Non-pigmented ciliary epithelial cell (primary cell): ENCODE measurements at places on chromosomes 3 and 15.

DNA sequence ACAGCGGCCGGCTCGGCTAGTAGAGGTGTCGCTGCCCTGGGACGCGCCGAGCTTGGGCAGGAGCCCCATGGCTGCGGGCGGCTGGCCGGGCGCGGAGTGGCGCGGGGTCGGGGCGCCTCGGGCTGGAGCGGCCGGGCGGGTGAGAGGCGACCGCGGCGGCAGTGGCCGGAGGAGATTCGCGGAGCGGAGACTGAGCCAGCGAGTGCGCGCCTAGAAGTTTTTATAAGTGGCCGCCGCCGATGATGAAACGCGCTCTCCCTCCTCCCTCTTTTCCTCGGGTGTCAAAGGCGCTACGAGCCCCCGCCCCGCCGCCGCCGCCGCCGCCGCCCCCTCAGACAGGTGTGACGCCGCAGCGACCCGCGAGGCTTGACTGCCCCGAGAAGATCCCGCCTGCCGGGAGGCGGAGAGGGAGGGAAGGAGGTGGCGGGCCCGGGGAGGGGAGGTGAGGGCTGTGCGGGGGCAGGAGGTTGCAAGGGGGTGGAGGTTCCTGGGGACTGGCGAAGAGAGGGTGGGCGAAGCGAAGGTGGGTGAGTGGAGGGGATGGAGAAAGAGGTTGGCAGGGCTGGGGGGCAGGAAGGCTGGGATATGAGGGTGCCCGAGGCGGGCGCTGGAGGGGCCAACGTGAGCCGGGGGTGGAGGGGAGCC lies at the start of gene SLCO2A1:
Gene SLCO2A1, minus strand, starts transcription at position 192 of the 645 bp plus-strand sequence. Its CDS starts 123 bp downstream, at position 69.
- no peak for DNase-seq

DNA sequence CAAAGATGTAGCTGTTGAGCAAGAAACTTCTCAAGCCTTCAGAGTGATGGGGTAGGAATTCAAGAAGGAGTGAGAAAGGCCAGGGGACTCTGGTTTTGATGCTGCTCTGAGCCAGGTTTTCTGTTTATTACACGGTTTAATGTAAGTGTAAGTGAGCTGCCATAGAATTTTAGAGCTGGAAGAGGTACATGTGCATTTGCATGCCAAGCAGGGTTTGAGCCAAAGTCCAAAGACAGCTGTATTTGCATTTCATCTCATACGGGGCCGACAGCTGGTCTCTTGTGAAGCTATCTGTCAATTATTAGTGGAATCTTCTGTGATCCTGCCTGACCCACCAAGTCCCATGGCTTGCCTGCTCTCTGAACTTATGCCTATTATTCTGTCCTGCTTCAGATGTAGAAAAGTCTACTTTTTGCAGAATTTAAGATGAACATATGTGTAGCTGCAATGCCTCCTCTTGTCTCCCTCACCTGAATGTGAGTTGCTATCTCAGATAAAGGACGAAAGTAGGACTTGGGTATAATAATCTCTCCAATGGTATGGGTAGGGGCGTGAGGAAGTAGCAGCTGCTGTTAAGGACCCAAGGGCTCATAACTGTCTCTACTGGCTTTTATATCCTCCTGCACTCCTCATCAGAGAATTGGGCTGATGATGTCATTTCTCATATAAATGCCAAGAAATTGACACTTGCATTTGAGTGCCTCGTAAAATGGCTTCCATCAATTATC lies 160.0 kb downstream of the SQOR start:
- no peak for DNase-seq

- no peak for DNase-seq
These were observed 61.6 kb downstream of the WWTR1 start for GRCh38 chr3:149596134-149596770.

DNA sequence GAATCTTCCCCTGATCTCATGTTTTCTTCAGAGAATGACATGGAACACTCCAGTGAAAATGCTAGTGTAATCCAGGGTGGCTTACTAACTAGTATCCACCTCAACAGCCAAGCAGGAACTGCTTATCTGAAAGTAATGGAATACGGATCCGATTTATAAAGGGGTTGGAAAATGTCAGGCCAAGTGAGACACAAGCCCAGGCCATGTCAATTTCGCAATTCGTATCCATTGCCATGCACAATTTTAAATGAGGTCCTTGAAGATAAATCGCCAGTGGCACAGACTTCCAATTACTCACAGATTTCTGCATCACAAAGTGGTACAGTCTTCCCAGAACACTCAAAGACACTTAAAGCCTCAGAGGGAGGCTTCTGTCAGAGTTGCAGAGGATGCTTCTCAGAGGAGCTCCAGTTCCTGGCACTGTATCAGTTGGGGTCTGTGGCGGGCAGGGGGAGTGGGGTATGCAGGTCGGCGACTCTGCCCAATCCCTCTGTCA lies 16.5 kb upstream of the FAM240A start:
- no peak for DNase-seq

- no peak for DNase-seq
These were observed 30.7 kb downstream of the HCN4 start for GRCh38 chr15:73338058-73338457.

GRCh38 chr15:81331600-81331999 lies 7.7 kb upstream of the STARD5 start:
- no peak for DNase-seq

DNA sequence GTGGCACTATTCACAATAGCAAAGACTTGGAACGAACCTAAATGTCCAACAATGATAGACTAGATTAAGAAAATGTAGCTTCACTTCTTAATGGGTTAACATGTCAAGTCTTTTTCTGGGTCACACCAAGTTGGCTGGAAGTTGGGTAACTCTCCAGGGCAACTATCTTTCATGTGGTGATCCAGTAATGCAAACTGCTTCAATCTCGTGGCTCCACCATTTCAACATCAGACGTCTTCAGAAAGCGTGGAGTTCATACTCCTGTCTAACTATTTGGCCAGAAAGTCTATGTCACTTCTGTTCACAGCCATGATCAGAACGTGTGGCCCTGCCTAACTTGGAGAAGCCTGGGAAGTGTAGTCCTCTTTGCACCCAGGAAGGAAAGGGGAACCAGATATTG lies 32.2 kb downstream of the DUT start:
- no peak for DNase-seq

DNA sequence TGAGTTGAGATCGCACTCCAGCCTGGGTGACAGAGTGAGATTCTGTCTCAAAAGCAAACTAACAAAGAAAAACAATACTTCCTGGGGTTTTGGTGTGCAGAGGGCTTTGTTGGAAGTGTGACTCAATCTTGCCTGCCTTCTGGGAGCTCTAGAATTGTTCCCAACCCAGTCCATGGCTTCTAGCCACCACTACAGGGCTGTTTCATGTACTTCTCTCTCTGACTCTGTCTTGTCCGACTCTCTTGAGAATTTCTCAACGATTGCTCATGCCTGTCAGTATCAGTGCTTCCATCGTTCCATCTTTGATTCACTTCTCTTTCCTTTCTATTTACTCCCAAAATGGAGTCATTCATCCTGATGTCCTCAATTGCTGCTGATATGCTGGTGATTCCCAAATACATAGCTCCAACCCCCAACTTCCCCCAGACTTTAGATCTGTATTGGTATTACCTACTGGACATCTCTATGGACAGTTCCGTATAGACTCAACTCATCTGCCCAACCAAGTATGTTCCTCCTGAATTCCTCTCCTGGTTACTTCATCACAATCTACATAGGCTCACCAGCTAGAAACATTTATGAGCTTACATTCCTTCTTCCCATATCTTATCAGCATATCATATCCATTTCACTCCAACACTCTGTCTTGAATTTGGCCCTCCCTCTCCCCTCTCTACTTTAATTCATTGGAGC lies 1.8 kb upstream of the AP2M1 start:
- peak; percentile 78 for DNase-seq

GRCh38 chr3:62556121-62556815 lies 182.9 kb upstream of the FEZF2 start:
- DNase-seq: no peak

DNA sequence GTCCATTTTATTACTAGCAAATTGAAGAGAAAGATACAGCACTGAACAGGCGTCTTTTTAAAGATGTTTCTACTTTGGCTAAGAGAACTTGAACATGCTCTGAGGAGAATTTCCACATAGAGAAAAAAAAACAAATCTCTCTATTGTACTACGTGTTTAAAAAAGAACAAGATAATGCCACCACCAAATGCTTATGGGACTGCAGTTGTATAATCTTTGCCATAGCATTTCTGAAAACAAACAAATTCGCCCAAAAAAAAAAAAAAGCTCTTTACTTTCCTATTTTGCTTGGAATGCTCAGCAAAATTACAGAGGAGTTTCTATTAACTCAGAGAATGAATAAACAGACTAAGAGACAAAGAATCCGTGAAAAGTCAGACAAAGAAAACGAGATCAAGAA lies 114.2 kb downstream of the CNTN3 start:
- DNase-seq: no peak

DNA sequence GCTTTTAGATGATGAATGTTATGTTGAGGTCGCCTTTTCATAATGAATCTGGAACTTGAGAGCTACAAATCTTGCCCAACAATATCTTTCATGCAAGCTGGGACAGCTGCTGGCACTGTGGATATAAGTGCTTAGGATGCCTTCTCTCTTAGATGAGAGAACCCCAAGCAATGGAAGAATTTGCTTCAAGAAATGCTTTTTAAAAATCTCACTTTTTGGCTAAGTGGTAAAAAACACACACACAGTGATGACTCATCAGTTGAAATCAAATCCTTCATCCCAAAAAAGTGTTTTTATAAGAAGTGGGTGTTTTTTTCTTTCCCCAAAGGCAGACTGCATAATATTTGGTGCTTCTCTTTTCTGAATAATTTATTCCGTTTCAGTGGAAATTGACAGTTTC lies 38.4 kb upstream of the GALNT15 start:
- DNase-seq: no peak

GRCh38 chr3:168002786-168003368 lies 92.8 kb downstream of the GOLIM4 start:
- no peak for DNase-seq

- DNase-seq: no peak
These were observed 45.5 kb downstream of the HPS3 start for GRCh38 chr3:149174901-149175300.

- DNase-seq: no peak
These were observed 388.4 kb downstream of the RSL24D1 start for GRCh38 chr15:54808321-54808720.

DNA sequence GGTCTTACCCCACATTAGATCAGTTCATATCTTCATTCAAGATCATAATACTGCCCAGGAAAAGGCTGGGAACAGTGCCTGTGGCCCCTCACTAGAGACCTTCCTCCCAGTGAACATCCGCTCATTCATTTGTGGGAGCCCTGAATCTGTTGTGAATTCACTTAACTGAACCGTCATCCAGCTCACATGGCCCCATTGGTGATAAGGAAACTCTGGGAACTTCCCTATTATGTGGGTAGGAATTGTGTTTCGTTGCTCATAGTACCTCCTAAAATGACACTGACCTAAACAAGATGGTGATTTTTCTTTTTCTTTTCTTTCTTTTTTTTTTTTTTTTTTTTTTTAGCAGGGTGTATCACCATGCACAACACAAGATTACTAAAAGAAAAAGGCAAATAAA lies 6.8 kb upstream of the MESP2 start:
- DNase-seq: no peak

GRCh38 chr15:63678393-63678792 lies 81.2 kb downstream of the FBXL22 start:
- no peak for DNase-seq

DNA sequence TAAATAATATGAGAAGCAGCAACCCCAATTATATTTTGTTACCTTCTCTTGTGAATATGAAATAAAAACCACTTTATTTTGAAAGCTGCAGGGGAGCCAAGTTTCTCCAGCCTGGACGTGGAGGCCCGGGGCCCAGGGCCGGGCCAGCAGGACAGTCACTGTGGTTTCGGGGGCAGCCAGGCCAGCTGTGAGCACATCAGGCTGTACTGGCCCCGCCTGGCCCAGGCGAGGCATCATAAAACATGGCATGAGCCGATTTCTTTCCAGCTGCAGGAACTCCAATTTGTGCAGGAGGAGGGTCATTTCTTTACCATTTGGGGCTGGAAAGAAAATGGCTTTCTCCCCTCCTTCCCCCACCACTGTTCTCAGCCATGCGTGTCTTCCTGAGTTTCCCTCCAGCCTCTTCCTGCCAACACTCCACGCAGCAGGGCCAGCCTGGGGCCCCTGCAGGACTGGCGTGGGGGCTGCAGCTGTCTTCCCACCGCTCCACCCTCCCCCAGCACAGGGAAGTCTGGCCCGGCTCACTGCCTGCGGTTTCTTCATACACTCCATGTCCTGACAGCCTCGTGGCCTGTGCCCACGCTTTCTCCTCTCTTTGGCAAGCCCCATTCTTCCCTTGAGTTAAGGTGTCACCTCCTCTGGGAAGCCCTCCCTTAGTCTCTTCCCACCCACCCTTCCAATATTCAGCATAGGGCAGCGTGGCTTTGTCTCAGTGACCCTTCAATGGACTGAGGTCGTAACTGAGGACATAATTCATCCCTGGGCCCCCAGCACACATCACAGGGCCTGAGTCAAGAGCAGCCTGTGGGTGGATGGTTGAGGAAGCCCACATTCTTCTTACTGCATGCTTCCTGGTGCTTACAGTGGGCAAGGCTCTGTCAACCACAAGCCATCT lies 135.8 kb downstream of the CHSY1 start:
- DNase-seq: no peak

- DNase-seq: no peak
These were observed 28.8 kb upstream of the TRA2B start for GRCh38 chr3:185966655-185967054.

DNA sequence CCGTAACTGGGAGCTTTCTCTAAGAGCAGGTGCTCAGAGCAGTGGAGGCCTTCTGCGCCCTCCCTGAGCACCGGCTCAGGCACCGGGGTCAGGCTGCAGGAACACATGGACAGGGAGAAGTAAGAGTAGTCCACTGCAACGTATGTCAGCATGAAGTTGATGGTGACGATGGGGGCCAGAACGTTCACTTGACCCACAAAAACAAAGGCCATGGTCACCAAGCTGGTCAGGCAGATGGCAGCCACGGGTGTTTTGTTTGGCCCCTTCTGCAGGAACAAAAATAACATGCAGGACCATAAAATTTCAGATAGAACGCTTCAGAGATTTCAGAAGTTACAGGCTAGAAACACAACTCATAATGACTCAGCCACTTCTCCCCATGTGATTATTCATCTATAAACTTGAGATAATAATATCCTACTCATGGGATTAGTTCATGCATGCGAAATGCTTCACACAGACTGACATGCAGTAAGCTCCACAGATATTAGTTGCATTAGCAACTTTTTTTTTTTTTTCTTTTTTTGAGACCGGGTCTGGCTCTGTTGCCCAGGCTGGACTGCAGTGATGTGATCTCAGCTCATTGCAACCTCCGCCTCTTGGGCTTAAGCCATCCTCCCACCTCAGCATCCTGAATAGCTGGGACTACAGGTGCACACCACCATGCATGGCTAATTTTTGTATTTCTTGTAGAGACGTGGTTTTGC lies 52.2 kb upstream of the HEG1 start:
- DNase-seq: no peak

- DNase-seq: no peak
These were observed 35.7 kb downstream of the LRTM1 start for GRCh38 chr3:54892168-54892567.

DNA sequence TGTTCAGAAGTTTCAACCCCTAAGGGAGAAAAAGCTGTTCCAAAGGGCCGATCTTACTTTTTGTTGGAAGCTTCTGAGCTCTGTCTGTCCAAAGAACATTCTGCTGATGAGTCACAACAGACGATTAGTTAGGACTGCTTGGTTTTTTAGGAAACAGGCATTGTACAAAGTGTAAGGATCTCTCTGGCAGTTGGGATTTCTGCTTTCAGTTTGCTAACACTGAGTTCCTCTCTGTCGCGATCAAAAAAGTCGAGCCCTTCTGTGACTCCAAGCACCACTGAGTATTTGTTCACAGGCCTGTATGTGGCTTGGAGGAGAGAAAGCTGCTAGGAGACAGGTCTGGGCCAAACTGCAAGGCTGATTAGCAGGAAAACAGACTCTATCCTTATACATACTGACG lies 91.8 kb upstream of the PFN2 start:
- DNase-seq: no peak
